ENCODE measurements at places on chromosomes 16 and 17. TPM values are rescaled to one million over a fixed set of nuclear protein-coding genes. Genes with fewer than 3 reads are reported as not detected.

The SECTM1 gene
- 6.3 TPM for total RNA-seq

- ATAC-seq, result no peak
Measured at GRCh38 chr17:27668488-27668823, 37.5 kb downstream of the LGALS9 start.

- ATAC-seq, result no peak
Measured at GRCh38 chr17:33085256-33085655, 93.6 kb downstream of the SPACA3 start.

- ATAC-seq, result peak; percentile 63
Measured at GRCh38 chr17:7336240-7337175, at the start of gene ACAP1. ACAP1 (plus strand) TSS chr17:7336529; CDS start chr17:7336735, 206 bp downstream.

The C16orf89 gene
- total RNA-seq, result 0.56 TPM

- no peak for ATAC-seq
Measured at GRCh38 chr17:58388302-58389190, 28.8 kb downstream of the RNF43 start.

- ATAC-seq, result no peak
Measured at GRCh38 chr17:55883149-55883548, 132.3 kb downstream of the PCTP start.

- no peak for ATAC-seq
Measured at GRCh38 chr17:419073-419735, 66.6 kb upstream of the RPH3AL start.

GRCh38 chr16:11111150-11111549 is 144.9 kb downstream of the SOCS1 start:
- ATAC-seq, result no peak

DNA sequence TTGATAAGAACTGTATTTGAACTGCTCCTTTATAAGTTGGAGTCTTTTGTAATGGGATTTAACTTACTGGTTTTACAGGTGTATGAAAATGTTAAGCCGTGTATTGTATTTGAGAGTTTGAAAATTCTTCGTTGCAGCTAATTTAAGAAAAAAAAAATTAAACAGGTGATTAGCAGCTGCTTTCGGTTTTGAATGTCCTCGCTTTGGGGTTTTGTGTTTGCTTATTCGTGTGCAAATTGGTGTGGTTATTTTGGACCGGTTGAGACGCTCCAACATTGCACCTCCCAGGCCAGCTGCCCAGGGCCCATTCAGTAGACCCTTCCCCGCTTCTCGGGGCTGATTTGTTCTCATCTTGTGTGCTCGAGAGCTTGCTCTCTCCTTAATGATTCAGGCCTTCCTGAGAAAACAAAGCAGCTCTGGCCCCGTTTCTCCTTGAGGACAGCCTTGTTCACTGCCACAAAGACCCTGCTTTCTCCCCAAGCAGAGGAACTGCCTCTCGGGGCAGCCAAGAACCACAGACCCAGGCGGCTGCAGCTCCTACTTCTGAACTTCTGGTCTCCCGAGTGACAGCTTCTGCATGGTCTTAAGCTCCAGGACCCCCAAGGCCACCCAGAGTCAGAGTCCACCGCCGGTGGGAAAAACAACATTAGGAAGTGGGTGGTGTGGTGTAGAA is 100.5 kb downstream of the MSI2 start:
- ATAC-seq, result no peak

- ATAC-seq, result peak; percentile 54
Measured at GRCh38 chr17:1197781-1198490, 18.2 kb upstream of the ABR start.

DNA sequence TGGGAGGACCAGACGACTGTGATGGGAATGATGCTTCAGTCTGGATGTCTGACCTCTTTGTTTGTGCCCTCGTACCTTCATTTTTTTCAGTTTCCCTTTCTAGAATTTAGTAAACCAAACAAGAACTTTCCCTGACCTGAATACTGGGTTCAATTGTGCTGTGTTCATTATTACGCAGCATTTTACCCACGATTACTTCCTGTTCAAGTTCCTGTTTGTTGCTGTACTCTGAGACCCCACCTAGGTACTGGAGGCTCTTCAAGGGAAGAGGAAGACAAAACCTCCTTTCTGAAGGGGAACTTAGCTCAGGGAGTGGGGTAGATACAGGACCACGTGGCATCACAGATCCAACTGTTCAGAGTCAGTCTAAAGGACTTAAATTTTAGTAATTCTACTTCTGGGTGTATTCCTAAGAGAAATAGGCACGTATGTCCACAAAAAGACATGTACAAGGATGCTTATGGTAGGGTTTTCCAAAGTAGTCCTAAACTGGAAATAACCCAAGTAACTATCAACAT is 9.2 kb upstream of the PRKCB start:
- peak; percentile 48 for ATAC-seq

DNA sequence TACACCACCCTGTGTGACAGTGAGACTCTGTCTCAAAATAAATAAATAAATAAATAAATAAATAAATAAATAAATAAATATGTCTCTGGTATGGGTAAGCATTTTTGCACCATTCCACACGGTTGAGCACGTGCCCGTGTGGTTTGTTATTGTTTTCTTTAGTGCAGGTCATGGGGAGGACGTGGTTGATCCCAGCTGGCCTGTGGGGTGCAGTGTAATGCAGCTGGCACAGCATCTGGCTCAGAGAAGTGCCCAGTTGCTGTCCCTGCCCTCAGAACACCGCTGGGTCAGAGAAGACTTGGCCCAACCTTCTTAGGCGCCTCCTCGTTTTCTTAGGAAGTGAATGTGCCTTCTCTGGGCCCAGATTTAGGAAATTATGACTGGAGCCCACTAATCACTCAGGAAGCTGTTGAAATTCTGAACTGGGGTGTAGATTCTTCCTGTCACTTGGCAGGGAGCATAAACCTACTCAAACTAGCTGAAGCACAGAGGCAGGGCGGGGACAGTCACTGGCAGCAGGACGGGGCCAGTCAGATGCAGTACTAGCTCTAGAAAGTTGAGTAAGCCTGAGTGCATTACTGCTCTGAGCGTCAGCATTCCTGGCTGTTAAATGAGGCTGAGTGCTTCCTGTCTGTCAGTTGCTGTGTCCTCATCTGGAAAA is 85.9 kb downstream of the SNX29 start:
- peak; percentile 96 for ATAC-seq

DNA sequence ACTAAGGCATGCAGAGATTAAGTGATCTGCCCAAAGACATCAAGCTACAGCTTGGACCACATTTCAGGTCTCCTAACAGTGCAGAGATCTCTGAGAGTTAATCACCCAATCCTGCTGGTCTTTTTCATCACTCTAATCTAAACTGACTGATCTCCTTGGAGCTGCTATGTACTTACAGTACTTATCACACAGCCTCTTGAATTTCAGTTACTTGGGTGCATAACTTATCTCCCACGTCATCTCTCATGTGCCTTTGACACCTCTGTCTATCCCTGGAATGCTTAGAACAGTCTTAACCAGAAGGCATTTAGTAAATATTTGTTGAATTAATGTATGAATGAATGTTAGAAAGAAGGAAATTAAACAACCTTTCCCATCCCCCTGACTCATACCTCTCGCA is 139.0 kb downstream of the SNX11 start:
- no peak for ATAC-seq

DNA sequence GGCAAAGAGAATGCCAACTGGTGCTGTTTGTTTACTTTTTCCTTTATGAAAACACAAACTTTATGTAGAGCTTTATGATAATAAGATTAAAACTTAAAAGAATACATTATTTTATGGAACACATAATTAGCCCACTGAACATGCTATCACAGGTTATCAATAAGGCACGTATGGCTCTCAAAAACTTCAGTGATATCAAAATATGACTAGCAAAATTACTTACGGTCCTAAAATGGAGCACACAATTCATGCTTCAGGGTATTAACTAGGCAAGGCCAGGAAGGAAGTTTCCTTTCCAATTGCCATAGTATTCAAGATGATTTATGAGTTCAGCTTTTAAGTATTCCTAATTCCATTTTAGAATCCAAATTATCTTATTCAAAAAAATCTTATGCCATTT is 3.6 kb downstream of the RNF43 start:
- ATAC-seq, result no peak

DNA sequence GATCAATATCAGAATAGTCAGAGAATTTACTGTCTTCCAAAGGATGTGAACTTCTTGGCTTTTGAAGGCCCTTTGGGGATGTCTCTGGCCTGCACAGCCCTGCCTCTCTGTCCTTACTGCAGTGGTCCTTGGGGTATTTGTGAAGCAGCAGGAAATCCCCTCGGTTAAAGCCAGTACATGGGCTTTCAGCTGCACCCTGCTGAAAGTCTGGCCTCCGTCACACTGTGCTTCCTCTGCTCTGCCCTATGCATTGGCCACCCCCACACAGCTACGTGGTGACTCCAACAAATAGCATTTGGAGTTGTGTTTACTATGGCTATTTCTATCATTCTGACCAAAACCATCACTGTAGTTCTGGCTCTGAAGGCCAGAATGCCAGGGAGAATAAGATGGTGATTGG is 21.2 kb downstream of the SYCE1L start:
- ATAC-seq, result no peak

The TIGD7 gene
- 1.1 TPM for total RNA-seq

The STH gene
- total RNA-seq, result not detected

- no peak for ATAC-seq
Measured at GRCh38 chr17:50909765-50910605, 43.8 kb upstream of the TOB1 start.

DNA sequence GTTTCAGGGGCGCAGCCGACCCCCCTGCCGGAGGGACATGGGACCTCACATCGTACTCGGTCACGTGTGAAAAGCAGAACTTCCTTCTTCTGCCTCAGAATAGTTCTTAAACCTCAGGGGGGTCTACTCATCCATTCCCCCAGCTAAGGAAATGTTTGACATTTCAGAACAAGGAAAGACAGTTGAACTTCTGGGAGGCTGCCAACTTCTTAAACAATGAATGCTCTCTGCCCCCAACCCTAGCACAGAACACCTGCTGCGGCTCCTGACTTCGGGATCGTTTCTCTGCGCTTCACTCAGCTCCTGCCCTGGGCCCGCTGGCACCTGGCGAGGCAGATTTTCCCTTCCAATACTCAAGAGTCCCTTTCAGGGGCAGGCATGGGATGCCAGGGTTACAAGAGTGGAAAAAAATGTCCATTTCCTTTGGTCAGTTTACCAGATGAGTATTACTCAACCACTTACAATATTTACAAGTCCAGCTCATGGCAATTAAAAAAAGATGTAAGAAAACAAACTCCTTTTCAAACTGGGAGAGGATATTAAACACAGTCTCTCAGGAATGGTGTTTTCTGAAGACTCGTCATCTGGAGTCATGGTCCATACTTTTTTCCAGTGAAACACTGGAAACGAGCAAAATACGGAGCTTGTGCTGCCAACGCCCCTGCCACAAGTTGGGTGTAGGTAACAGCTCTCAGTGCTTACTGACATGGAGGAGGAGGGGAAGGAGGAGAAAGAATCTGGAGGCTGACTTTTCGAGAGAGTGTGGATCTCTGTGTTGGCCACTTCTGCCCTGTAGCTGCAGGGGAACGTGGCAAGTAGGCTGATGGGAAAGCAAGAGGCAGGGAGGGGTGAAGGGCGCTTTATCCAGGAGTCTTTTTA is 235.7 kb downstream of the NTN1 start:
- ATAC-seq, result no peak

DNA sequence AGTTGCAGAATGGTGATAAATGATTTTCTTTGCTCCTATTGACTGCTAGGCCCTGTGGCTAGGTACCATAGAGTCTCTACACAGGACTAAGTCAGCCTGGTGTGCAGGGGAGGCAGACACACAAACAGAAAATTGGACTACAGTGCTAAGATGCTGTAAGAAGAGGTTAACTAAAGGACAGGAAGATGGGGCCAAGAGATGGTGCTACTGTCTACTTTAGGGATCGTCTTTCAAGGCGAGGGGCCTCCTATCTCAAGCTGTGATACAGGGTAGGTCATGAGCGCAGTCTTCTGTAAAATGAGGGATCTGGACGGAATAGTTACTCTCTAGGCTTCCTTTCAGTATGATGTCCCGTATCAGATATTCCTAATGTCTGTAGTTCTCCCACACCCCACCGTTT is 817 bp downstream of the NME1 start:
- ATAC-seq, result no peak

The TBX2 gene
- 1.6 TPM for total RNA-seq

GRCh38 chr17:55663400-55663799 is 59.3 kb downstream of the TMEM100 start:
- no peak for ATAC-seq

DNA sequence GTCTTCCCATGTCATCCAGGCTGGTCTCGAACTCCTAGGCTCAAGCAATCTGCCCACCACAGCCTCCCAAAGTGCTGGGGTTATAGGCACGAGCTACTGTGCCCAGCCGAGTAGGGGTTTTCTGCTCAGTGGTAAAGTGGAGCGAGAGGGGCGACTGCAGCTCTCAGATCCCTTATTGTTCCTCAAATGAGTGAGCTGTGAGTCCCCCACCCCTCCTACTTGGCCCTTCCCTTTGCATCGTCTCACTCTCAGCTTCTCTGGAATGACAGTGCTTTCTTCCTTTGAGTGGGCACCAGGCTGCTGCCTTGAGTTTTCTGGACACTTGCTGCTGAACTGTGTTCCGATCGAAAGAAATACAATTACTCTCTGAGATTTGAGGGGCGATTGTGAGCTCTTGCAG is 63.5 kb downstream of the MSI2 start:
- no peak for ATAC-seq

The CCL13 gene
- 0.24 TPM for total RNA-seq

GRCh38 chr17:58947824-58948223 is 158.9 kb downstream of the TRIM37 start:
- no peak for ATAC-seq

- ATAC-seq, result peak; percentile 63
Measured at GRCh38 chr16:67456391-67457081, 24.4 kb downstream of the ATP6V0D1 start.

The GAA gene
- 13.2 TPM for total RNA-seq

The STAT3 gene
- 191 TPM for total RNA-seq

The TMEM114 gene
- not detected for total RNA-seq

GRCh38 chr16:47047524-47048203 is 74.2 kb upstream of the DNAJA2 start:
- ATAC-seq, result no peak

The AURKB gene
- total RNA-seq, result 22.0 TPM

The CDH13 gene
- 8.4 TPM for total RNA-seq

The RUSF1 gene
- total RNA-seq, result 29.9 TPM

The SLC5A10 gene
- total RNA-seq, result 0.64 TPM

DNA sequence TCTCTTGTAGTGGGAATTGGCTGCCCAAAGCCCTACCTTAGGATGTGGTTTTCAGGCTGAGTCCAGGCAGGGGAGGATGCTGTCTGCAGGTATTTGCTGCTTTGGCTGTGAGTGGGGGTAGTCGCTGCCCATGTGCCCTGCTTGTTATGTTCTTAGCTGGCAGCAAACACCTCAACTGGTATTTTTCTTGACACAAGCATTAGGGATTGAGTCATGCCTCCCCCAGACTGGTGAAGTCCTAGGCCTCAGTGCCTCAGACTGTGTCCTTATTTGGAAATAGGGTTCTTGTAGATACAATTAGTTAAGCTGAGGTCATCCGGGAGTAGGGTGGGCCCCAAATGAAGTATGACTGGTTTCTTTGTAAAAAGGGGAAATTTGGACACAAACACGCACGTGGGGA is 808.3 kb upstream of the EEF2KMT start:
- ATAC-seq, result peak; percentile 68

- no peak for ATAC-seq
Measured at GRCh38 chr17:82794781-82795482, 43.1 kb downstream of the TBCD start.

The MYOCD gene
- total RNA-seq, result 1.3 TPM

All from esophagus mucosa (tissue), 1 donor.